ENCODE measurements at places on chromosomes 6 and 20.
A peak's percentile ranks its signal among the peaks of the same experiment; 100 is the strongest.

DNA sequence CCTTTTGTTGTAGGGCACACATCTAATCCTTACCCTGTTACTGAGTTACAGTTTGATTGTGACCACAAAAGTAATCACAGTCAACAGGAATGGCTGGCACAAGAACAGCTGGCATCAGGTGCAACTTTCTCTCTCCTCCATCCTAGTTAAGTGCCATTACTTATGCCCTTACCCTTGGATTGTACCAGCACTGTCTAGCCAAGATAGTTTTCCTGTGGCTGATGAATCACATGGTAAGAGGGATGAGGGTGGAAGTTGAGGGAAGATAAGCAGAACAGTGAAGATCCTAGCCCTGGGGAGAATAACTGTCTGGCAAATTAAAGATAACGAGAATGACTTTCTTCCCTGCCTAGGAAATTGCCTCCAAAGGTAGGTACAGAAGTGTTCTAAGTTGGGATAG, 42.0 kb downstream of the RNF217 start:
- no peak for DNase-seq

DNA sequence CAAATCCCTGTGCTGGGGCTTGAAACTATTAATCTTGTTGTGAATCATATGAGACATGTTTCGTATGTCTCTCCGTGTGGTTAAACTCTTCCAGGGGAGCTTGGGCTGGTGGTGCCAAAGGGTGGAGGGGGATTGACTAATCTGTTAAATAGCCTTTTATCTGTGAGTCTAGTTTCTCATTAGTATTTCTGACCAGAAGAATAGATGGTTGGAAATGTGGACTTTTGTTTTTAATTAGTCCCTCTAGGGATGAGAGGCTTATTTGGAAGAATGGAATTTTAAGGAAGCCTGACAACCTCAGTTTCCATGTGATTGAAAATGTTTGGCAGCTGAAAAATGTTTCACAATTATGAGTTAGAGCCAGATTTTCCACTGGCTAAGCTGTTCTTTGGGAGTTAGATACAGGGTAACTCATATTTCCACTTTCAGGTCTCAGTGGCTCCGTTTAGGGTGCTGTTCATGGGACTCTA, 117.3 kb downstream of the BCKDHB start:
- no peak for DNase-seq

GRCh38 chr6:110534731-110535492, 58.5 kb upstream of the SLC22A16 start:
- no peak for DNase-seq

GRCh38 chr6:105452924-105453756, 50.3 kb upstream of the PREP start:
- no peak for DNase-seq

GRCh38 chr6:119331663-119332286, 17.8 kb downstream of the MAN1A1 start:
- no peak for DNase-seq

DNA sequence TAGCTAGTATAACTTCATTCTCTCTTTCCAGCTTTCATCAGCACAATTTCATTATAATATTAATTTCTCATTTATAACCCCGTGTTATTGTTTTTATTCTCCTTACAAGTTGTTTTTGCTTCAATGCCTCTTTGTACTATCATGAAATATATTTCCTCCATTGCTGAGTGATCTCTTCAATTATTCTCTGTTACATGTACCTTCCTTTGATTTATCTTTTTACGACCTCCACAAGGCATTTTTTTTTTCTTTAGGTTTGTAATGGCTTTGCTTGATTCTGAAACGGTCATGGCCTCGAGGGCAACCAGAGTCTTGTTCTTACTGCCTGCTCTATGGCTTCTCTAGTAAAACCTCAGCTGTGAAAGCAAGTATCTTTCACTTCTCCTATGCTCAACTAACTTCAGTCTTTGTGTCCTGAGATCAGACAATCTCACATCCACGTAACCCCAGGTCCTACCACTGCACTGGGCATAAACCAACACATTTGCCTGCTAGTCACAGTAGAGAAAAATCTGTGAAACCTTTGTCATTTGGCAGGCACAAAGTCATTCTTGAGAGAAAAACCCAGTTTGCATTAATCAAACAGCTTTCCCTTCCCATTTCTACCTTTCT, 119.9 kb downstream of the UST start:
- no peak for DNase-seq

GRCh38 chr20:32539026-32539816, 45.9 kb downstream of the NOL4L start:
- peak; percentile 61 for DNase-seq

- DNase-seq: peak; percentile 72
Measured at GRCh38 chr6:33609528-33609927, 11.6 kb upstream of the ITPR3 start.

DNA sequence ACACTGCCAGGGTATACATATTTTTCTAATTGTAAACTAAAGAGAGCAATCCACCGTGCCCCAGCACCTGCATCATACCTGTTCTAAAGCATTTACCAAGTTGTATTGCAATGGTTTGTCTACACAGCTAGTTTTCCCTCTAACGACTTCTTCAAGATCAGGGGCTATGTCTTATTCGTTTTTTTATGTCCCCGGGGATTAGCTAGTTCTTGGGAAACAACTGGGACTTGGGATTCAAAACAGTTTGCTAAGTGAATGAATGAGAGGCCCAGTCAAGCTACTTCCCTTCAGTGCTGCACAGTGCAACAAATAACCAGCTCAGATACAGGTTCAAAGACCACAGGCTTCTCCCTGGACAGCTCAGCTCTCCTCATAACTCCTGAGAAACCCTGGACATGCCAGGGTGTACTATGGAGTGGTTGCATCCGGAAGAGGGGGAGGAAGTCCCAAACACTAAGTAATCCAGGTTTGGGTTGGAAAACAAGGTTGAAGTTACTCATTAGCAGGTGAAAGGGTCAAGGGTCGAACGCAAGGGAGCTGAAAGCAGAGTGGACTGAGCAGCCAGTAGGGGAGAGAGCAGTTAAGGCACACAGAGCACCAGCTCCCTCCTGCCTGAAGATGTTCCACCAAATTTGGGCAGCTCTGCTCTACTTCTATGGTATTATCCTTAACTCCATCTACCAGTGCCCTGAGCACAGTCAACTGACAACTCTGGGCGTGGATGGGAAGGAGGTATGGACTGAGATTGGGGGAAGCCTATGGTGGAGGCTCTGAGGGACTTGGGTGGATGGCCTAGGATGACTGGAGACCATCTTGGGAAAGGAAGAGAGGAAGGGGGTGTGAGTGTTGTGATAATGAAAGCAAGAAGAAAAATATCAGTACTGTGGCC, at the start of gene APOM:
APOM (plus strand) TSS at position 546 of the 889 bp plus-strand sequence; CDS start at position 619, 73 bp downstream.
- no peak for DNase-seq

DNA sequence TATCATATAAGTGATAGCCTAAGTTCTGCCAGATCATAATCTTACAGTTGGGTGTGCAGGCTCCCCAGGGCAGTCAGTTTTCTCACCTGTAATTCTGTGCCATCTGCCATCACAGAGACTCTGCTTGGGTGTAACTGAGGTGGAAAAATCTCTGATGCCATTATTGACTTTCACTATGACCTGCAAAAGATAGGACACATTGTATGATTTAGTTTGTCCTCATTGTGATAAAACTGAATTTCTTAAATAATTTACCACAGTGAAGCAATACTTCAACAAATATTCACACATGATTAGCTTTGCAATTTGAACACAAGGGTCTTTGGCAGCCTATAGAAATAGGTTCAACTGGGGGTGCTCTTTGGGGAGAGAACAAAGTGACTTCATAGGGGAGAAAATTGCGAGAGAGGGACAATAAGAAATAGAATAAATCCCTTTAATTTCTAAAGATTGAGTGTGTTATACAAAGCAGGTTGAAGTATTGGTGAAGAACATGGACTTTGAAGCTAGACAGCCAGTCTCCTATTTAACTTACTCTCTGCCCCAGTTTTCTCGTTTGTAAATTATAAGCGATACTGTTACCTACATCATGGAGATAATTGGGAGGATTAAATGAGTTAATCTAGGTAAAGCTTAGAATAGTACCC, 27.3 kb downstream of the FAM229B start:
- DNase-seq: no peak

All from testis (tissue), 5 donors.